ENCODE measurements at places on chromosomes 1 and 21. TPM values are rescaled to one million over a fixed set of nuclear protein-coding genes. Genes with fewer than 3 reads are reported as not detected.

Gene MASP2
- total RNA-seq, result 0.46 TPM

Gene HLX
- total RNA-seq, result 0.88 TPM

GRCh38 chr1:1242461-1243265, 3.9 kb downstream of the C1QTNF12 start:
- H3K36me3 ChIP-seq, result no peaks in the 10 kb centered on the region
- no peaks in the 10 kb centered on the region for H3K27me3 ChIP-seq
- DNase-seq, result no peak
- no peak overlapping the region for H3K27ac ChIP-seq
- no peaks in the 10 kb centered on the region for H3K4me1 ChIP-seq

DNA sequence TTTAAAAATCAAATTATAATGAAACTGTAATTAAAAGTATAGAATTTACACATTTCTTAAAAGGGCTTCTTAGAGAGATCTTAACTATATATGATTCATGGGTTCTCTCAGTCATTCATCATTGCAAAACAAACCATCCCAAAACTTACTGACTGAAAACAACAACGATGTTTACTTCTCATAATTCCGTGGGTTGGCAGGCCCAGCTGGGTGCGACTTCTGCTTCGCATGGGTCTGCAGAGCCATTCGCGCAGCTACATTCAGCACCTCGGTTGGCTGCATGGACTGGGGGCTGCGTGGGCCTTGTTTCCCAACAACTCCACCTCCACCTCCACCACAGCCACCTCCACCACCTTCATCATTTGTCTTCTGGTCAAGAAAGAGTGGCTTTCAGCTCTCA, 4.0 kb downstream of the SLAMF8 start:
- H3K4me3 ChIP-seq, result no peak overlapping the region
- no peaks in the 10 kb centered on the region for H3K36me3 ChIP-seq
- H3K27me3 ChIP-seq, result no peaks in the 10 kb centered on the region
- no peak overlapping the region for H3K27ac ChIP-seq
- DNase-seq, result no peak
- no peaks in the 10 kb centered on the region for H3K4me1 ChIP-seq

GRCh38 chr1:27097484-27097917, 57.4 kb downstream of the SLC9A1 start:
- H3K4me1 ChIP-seq, result no peaks in the 10 kb centered on the region
- H3K36me3 ChIP-seq, result no peaks in the 10 kb centered on the region
- H3K4me3 ChIP-seq, result no peak overlapping the region
- no peak overlapping the region for H3K27ac ChIP-seq
- H3K27me3 ChIP-seq, result no peaks in the 10 kb centered on the region

DNA sequence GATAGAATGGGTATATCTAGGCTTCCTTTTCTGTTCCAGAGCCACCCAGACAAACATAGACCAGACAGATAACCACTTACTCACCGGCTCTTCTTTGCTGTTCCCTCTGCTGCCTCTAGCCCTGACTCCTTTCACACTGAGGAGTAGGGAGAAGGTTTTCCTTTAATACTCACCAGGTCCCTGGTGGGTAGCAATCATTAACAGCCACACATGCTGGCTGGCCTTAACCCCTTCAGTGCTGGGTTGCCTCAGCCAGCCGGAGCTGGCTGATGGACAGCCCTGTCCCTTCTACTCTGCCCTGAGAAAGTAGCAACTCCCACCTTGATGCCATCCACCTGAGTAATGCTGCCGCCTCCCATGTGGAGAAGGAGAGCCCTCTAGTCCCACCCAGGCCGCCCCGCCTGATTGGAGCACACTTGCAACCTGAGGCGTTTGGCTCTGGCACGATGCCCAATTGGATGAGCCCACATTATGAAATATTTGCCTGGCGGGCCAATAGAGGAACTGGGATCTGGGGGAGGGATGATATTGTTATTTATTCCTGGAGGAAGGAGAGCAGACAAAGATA, 71.6 kb downstream of the PLEKHA6 start:
- H3K4me1 ChIP-seq, result peaks cover 12% of the 10 kb centered on the region
- no peak overlapping the region for H3K4me3 ChIP-seq
- no peak overlapping the region for H3K27ac ChIP-seq
- DNase-seq, result peak; percentile 85
- H3K27me3 ChIP-seq, result no peaks in the 10 kb centered on the region

DNA sequence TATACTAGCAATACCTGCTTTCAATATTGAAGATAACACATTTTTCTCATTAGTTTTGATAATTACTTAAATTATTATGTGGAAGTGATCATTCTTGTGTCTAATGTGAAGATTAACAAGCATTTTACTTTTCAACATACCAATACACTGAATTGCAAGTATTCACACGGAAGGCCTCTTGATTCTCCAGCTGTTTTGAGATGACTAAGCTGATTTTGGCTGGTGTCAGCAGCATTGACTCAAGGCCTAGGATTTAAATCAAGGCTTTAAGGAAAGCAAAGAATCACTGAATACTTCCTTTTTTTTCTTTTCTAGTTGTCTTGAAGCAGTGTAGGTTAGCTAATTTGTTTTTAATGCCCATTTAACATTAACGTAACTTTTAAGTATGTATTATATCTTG, 373.7 kb downstream of the SRGAP2C start:
- H3K36me3 ChIP-seq, result no peaks in the 10 kb centered on the region
- H3K27me3 ChIP-seq, result no peaks in the 10 kb centered on the region
- DNase-seq, result no peak
- no peak overlapping the region for H3K27ac ChIP-seq
- peaks cover 8% of the 10 kb centered on the region for H3K4me1 ChIP-seq

DNA sequence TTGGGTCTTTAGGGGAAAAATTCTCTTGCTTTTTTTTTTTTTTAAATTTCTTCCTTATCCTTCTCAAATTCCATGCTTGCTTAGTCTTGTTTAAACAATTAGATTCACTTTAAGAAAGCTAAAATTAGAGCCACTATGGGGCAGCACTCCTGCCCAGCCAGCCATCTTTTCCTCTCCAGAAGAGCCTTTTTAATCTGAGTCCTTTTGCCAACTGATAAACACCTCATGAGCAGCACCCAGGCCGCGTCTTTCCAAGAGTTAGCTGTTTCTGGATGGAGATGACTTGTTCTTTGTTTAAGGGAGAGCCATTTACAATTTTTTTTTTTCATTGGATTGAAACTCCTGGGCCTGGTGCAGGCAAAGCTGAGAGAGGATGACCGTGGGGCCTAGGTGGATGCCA, 53.3 kb upstream of the TSPAN2 start:
- H3K36me3 ChIP-seq, result no peaks in the 10 kb centered on the region
- H3K4me1 ChIP-seq, result no peaks in the 10 kb centered on the region
- no peak for DNase-seq
- H3K27me3 ChIP-seq, result no peaks in the 10 kb centered on the region

GRCh38 chr21:38915546-38915945, 109.8 kb downstream of the ETS2 start:
- H3K27me3 ChIP-seq, result no peaks in the 10 kb centered on the region
- H3K36me3 ChIP-seq, result no peaks in the 10 kb centered on the region
- no peak for DNase-seq

DNA sequence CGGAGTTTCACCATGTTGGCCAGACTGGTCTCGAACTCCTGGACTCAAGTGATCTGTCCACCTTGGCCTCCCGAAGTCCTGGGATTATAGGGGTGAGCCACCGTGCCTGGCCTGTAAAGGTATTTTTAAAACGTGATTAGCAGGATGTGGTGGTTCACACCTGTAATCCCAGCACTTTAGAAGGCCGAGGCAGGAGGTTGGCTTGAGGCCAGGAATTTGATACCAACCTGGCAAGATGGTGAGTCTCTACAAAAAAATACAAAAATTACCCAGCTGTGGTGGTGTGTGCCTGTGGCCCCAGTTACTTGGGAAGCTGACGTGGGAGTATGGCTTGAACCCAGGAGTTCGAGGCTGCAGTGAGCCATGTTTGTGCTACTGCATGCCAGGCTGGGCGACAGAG, 43.3 kb upstream of the SOD1 start:
- no peaks in the 10 kb centered on the region for H3K4me1 ChIP-seq
- no peak for DNase-seq
- H3K27ac ChIP-seq, result no peak overlapping the region
